NCI-H1436 (cell line): ENCODE measurements at places on chromosomes 4 and X.
A peak's percentile ranks its signal among the peaks of the same experiment; 100 is the strongest.

GRCh38 chrX:154785716-154786115 is 19.6 kb downstream of the MPP1 start:
- DNase-seq, result no peak

- DNase-seq, result no peak
Observed at GRCh38 chr4:74838746-74839370, 44.5 kb upstream of the BTC start.

- DNase-seq, result no peak
Observed at GRCh38 chrX:15299941-15300851, 15.2 kb downstream of the ASB11 start.

GRCh38 chrX:21738950-21739287 is 19.0 kb downstream of the SMPX start:
- no peak for DNase-seq

DNA sequence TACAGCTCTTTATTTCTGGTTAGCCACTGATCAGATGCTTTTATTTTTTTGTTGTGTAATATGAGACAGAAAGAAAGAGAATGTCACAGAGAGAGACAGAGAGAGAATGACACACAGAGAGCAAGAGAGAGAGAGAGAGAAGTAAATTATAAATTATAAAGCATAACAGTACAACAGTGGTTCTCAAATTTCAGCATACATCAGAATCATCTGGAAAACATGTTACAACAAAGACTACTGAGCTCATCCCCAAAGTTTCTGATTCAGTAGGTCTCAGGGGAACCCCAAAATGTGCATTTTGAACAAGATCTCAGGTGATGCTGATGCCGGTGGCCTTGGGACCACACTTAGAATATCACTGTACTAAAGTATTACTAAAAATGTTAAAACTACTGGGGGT is 245.8 kb upstream of the DIAPH2 start:
- no peak for DNase-seq

GRCh38 chrX:111869639-111870034 is 6.3 kb upstream of the TRPC5OS start:
- peak; percentile 42 for DNase-seq

- no peak for DNase-seq
Observed at GRCh38 chr4:147754037-147754445, 22.2 kb downstream of the ARHGAP10 start.

DNA sequence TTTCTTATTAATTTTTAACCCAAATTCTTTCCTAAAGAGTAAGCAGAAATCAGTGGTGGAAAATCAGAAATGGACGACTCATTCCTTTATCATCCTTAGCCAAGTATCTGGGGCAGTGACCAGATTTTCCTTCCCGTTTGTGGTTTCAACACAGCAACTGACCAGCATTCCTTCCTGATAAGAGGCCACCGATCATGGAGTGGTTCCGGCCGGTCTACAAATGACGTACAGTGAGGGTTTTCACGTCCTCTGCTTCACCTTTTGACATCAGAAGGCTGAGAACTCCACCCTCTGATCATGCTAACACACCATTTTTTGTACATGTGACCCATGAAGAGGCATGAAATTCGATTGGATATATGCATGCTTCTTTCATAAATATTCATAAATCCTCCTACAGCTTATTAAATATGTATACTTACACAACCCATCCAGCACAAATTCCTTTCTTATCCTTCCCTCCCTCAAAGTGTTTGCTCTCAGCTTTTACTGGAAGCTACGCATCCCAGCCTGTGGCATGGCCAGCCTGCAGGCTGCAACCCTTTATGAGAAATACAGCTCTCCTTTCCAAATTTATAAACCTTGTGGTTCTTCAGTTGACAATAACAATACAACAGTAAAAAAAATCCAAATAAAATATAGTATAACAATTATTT is 173.0 kb upstream of the CASK start:
- DNase-seq, result no peak

DNA sequence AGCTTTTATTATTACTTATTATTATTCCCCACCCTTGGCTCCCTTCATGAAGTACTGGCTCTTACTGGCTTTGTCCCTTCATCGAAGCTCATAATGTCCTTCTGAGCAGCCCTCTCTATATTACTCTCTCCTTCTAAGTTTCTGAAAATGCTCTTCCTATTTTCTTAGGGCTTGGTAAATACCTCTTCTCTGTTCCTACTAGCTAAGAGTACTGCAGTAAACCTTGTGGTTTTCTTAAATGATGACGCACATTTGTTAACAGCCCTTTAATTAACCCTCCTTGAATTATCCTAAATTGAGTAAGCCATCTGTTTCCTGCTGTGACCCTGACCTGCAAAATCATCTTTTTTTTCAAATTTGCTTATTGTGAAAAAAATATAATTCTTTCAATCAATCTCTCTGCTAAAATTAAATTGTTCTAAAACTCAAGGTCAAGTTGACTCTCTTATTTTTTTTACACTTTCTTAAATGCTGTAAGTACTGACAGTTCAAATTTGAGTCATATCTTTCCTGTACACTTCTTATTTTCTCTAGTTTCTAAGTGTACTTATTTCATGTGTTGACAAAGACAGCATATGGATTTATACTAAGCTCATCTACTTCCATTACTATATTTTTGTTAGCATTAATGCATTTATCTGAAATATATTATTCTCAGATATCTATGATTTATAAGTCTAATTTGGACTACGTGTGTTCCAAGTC is 148.9 kb downstream of the ADAM29 start:
- peak; percentile 40 for DNase-seq

GRCh38 chrX:129247642-129248041 is 275.6 kb downstream of the SMARCA1 start:
- DNase-seq, result no peak

GRCh38 chr4:167032871-167033270 is 201.4 kb downstream of the SPOCK3 start:
- DNase-seq, result no peak

- DNase-seq, result no peak
Observed at GRCh38 chrX:56975611-56976010, 19.7 kb downstream of the SPIN3 start.

DNA sequence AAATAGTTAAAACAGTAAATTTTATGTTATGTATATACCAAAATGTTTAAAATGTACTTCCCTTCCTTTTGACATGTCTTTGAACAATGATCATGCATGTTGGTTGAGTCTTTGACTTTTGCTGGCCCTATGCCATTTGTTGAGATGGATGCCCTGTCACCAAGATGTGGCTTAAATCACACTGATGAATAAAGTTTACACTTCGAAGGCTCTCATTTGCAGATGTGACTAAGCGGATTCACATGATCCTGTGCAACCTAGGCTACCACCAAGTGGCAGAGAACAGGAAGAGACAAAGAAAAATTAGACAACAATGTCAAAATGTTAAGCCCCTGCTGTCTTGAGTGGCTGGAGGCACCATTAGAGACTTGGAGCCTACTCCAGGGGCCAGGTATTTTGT is 139.9 kb downstream of the RAB28 start:
- no peak for DNase-seq

- DNase-seq, result peak; percentile 52
Observed at GRCh38 chrX:120452131-120452530, 17.0 kb downstream of the LAMP2 start.

DNA sequence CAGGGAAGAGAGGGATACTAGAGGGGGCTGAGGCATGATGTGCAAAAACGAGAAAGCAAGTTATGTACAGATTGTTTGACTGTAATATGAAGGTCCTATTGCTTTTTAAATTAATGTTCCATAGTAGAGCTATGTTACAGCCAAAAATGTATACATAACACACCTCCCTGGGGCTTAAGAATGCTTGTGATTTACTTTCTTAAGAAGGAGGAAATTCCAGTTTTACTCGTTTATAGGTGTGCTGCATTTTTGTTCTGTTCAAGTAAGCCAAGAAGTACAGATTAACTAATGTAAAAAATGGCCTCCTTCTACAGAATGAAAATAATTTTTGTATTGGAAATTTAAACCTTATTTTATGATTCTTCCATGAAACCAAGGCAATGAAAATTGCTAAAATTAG is 614.4 kb upstream of the NR3C2 start:
- no peak for DNase-seq

- DNase-seq, result no peak
Observed at GRCh38 chr4:10593130-10593529, 91.4 kb downstream of the CLNK start.

- no peak for DNase-seq
Observed at GRCh38 chr4:186500721-186501304, 54.6 kb downstream of the MTNR1A start.

GRCh38 chr4:52939739-52940138 is 77.6 kb downstream of the RASL11B start:
- no peak for DNase-seq

DNA sequence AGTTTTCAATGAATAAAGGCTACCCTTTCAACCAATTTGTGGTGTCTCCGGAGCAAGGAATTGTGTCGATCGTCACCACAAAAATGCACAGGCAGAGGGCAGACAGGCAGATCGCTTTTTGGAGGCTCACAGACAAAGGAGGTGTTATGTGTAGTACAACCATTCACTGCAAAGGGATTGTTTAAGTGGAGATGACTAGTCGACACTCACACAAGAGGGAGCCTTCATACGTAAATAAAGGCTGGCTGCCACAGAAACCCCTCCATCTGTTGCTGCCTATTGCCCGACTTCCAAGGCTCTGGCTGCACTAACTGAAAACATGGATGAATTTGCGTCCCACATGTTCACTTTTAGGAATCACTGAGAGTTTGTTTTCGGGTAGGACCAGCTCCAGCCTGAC is 281.1 kb downstream of the NKX6-1 start:
- no peak for DNase-seq

DNA sequence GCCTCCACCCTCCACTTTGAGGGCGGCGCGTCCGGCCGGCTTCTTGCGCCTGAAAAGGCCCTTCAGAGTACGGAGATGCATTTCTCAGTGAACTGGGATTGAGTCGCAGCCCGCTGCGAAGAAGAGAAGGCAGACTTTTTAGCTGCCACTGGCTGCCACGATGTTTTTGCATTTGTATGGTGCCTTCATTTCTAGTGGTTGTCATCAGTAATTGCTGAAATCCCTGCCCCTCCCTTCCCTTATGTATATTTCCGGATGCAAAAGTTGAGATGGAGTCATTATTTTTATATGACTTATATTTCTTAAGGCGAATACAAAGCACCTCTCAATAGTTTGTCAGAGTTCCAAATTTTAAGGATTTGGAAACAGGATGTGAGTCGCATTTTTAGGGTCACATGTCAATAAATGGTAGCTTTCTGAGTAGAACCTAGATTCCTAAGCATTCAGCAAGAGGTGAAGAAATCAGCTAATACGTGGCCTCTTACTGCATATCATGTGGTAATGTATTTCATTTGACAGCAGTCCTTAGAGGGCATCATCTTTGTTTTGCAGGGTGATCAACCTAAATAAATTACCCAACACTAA is 658 bp downstream of the ATP6AP2 start:
- no peak for DNase-seq

DNA sequence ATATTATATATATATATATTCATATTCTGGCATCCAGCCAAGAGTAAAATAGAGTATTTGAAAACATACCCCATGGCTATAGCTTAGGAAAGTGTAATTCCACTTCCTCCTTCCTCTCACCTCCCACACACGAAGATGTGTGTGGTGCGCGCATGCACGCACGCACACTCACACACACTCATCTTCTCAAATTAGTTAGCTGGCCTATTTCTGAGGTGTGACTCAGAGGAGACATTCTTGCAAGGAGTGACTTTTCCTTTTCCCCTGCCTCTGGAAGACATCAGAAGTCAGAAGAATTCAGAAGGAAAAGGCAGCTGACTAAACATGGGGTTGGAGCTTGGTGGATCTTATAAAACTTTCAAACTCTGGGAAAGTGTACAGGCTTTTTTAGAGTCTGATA is 8.8 kb downstream of the ENPEP start:
- no peak for DNase-seq

GRCh38 chr4:46649390-46649789 is 259.5 kb upstream of the GABRA2 start:
- no peak for DNase-seq

GRCh38 chr4:126386512-126386911 is 1071.8 kb downstream of the FAT4 start:
- no peak for DNase-seq

GRCh38 chrX:97547877-97548578 is 664.3 kb downstream of the RPA4 start:
- no peak for DNase-seq

DNA sequence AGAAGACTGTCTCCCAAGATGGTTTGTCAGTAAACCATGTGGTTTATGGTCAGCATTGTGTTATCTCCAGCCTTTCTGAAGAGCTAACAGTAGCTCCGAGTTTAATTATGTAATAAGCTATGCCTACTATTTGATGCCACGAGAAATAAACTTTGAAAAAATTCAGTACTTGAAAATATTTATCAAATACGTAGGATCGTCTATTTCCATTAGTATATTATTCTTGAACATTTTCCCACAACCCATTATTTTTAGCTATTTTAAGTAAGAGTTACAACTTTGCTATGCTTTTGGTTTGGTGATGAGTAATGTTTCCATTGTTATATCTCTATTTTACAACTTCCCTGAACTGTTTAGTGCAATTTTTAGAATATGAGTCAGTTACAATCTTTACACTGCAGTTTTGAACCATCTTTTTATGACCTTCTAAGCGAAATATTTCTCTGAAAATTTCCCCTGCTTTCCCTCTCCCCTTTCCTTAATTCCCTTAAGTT is 44.5 kb upstream of the TRIM2 start:
- DNase-seq, result no peak

DNA sequence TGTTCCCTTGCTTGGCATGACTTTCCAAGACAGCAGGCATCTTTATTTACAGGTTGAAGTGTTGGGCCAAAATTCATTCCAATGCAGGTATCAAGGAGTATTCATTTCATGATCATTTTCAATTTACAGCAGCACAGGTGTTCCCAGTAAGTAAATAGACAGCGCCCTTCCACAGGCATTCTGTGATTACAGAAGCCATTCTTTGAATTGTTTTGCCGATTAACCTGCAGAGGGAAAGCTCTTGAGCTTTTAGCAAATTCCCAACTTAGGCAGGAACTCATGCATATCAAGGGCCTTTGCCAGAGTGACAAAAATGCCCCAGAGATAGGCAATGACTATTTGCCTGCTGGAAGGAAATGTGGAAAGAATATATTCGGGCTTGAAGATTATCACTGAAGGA is 6.8 kb downstream of the TXK start:
- DNase-seq, result no peak

DNA sequence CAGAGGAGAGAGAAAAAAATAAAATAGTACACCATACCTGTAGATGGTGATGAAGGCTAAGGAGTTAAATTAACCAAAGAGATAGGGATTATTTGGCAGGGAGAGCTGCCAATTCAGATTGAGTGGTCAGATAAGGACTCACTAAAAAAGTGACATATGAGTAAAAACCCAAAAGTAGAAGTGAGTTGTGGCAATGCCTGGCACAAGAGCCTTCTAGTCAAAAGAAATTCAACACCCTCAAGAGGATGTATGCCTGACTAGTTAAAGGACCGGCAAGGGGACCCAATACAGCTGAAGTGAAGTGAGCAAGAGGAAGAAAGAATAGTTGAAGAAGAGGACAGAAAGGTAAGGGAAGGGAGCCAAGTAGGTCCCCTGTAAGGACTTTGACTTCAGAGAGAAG is 34.9 kb downstream of the ELF2 start:
- no peak for DNase-seq
